Daoy (cell line): ENCODE measurements at places on chromosomes 13 and 19.

DNA sequence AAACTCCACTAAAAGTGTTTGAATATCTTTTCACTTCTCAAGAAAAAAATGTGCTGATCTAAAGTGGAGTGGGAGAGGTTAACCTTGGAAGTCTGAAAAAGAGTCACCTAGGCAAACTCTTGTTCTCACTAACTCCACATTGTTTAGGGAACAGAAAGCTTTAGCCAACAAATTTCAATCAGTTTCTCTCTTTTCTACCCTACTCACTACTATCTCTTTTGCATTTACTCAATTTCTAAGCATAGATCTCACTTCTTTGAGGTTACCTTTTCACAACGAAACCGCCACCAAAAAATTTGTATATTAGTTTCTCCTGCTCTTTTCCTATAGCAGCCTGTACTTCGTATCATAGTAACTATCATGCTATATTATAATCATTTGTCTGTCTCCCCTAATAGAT lies 6.3 kb downstream of the NHLRC3 start:
- DNase-seq: no peak

DNA sequence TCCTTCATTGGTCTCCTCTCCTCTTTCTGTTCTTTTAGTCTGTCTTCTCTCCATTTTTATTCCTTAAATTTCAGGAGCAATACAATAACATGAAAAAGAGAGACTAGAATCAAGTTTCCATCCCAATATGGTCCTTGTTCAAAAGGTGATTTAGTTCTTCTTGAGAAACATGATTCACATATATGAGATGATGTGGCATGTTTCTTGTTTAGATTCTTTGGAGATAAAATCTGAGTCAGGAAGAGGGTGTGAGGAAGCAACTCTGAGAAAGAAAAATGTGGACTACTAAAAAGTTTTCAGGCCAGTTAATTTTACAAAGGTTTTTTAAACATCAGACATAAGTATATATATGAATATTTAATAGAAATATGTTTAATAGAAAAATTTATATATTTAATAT lies 231.4 kb downstream of the OXGR1 start:
- DNase-seq: no peak

DNA sequence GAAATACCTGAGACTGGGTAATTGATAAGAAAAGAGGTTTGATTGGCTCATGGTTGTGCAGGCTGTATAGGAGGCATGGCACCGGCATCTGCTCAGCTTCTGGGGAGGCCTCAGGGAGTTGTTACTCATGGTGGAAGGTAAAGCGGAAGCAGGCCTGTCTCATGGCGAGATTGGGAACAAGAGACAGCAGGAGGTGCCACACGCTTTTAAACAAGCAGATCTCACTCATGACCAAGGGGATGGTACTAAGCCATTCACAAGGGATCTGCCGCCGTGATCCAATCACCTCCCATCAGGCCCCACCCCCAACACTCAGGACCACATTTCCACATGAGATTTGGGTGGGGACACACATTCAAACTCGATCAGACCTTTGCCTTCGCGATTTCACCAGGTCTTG lies 86.2 kb downstream of the ANKRD10 start:
- DNase-seq: no peak

GRCh38 chr13:44331446-44331845 lies 42.2 kb upstream of the SERP2 start:
- no peak for DNase-seq

GRCh38 chr13:31649766-31650165 lies 89.6 kb upstream of the RXFP2 start:
- no peak for DNase-seq

GRCh38 chr19:1394252-1395193 lies 6.8 kb downstream of the GAMT start:
- DNase-seq: no peak

GRCh38 chr13:50107205-50107604 lies 92.0 kb downstream of the KCNRG start:
- DNase-seq: no peak

- no peak for DNase-seq
Measured at GRCh38 chr13:104571893-104572229, 1505.6 kb upstream of the SLC10A2 start.

GRCh38 chr19:9789066-9789465 lies 20.5 kb upstream of the ZNF846 start:
- DNase-seq: no peak

DNA sequence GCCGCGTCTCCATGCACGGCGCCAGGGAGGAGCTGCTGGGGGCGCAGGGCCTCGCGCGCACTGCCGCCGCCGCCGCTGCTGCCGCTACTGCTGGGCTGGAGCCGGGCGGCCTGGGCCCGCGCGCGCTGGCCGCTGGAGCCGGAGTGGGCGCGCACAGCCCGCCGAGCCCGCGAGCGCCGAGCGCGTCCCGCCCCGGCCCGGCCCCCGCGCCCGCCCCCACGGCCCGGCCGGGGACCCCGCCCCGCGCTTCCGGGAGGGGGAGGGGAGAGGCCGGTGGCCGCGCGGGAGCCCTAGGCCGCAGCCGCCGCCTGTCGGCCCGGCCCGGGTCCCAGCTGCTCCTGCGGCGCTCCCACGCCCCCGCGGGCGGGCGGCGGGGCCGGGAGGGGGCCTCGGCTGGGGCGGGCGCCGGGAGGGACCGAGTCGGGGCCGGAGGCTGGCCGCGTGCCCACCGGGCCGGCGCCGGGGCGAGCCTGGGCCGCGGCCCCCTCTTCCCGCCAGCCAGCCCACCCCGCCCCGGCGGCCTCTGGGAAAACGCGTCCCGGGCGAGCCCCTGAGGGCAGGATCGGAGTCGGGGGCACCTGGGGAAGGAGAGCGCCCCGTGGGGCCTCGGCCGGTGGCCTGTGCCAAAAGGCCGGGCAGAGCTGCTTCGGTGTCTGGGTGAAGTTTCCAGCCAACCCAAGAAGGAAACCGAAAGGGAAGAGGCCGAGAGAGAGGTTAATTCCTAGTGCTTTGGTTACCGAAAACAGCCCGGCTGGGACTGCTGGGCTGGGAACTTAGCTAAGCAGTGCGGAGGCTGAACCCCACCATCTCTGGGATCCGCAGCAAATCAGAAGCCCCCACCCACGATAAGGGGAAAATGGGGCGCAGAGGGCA lies at the start of gene STK24:
Gene STK24, minus strand, starts transcription at position 145 of the 873 bp plus-strand sequence. CDS start 321 bp downstream, outside the sequence.
- DNase-seq: peak; percentile 77

- DNase-seq: no peak
Measured at GRCh38 chr13:82627183-82627582, 1255.1 kb downstream of the SLITRK1 start.

DNA sequence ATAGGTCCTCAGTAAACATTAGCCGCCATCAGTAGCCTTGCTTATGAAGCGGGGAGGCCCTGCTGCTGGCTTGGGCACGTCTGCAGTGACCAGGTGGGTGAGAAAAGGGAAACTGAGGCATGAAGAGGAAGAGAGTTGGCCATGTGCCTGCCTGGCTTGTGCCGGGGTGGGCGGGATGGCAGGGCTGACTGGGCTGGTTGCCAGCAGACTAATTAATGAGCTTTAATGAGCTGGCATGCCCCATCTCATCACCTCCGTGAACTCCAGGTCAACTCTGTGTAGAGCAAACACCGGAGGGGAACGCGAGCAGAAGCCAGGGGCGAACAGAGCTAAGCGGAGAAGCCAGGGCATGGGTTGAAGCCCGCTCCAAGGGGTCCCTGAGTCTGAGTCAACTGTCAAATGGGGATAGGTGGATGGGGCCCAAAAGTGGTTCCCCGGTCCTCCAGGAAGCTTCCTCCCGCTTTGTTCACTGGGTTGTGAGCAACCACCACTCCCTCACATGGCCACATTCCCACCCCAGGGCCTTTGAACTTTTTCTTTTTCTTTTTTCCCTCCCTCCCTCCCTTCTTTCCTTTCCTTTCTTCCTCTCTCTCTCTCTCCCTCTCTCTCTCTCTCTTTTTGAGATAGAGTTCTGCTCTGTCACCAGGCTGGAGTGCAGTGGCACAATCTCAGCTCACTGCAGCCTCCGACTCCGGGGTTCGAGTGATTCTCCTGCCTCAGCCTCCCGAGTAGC lies 8.7 kb downstream of the NR2F6 start:
- DNase-seq: no peak
